T-helper 22 cell (primary cell): ENCODE measurements at places on chromosomes 2 and 18.

GRCh38 chr18:50297621-50298442, 10.3 kb upstream of the CXXC1 start:
- DNase-seq: no peak

DNA sequence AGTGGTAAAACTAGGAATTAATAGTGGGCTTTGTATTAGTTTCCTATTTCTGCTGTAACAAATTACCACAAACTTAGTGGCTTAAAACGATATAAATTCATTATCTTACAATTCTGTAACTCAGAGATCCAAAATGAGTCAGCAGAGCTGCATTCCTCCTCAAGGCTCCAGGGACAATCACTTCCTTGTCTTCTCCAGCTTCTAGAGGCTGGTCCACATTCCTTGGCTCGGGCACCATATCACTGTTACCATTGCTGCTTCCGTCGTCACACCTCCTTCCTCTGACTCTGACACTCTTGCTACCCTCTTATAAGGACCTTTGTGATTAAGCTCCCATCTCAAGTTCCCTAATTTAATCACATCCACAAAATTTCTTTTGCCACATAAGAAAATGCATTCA, 567.8 kb upstream of the KLHL29 start:
- no peak for DNase-seq

DNA sequence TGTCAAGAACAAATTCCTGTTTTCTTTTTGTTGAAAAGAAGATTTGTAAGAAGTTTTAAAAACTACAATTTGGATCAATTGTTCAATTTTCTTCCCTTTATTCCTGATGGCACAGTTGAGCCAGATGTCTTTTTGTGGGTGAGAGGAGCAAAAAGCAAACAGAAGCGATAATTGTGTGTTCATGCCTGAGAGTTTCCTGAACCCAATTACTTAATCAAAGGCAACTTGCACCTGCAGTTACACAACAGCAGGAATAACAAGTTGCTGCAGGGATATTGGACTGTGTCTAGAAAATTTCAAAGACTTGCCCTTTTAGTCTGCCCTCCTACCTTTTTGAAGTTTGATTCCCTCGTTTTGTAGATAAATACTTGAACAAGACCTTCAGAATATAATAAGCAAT, 383.6 kb downstream of the DSEL start:
- DNase-seq: no peak

DNA sequence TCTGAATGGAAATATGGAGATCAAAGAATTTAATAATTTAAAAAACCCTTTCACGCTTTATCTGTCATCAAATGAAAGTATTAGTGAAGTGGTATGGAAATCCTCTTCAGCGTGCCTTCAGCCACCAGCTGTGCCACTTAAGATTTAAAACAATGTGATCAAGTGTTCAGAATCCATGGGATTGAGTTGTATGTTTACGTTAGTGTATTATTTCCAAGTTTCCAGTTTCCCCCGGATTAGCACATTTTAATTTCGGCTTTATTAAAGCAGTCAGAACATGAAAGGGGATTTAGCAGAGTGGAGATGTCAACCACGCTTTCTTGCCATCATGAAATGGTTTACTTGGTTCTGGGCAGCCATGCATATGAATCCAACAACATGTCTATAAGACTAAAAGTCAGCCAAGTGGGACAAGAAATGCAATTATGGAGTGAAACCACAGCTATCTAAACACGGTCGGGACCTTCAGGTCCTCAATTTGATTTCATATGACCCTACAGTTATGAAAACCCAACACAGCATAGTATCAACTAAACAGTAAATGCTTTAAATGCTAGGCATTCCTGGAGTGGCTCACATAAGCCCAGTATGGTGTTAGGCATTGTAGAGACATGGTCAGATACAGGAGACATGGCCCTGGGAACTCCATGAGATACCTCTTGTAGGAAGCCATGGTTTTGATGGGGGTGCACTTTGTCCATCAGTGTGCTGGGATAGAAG, 224.9 kb upstream of the EPAS1 start:
- no peak for DNase-seq

DNA sequence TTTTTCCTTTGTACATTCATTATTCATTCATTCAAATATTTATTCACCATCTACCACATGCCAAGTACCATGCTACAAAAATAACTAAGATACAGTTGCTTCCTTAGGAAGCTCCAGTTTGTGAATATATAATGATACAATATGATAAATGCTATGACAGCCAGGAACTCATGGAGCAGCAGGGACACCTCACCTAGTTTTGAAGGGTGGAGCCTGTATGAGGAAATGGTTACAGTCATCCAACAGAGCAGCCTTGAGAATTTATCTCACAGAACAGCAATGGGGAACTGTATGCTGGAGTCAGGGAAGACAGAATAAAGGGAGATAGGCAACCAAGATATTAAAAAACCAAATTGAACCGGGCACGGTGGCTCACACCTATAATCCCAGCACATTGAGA, 124.0 kb downstream of the OSBPL1A start:
- no peak for DNase-seq

DNA sequence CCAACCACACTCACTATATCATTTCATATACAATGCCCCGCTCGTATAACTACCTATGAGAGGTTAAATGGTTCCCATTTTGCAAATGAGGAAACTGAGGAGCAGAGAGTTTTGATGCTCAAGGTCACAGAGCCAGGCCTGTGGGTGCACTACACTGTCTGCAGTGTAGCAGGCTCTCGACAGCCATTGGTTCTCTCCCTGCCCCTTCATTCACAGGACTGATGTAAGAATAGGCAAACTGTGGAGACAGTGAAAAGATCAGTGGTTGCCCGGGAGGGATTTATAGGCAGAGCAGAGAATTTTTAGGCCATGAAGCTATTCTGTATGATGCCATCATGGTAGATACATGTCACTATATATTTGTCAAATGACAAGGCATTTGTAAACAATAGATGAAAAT, 39.0 kb upstream of the LBH start:
- DNase-seq: no peak

- no peak for DNase-seq
Observed at GRCh38 chr18:61908661-61909060, 15.9 kb upstream of the RNF152 start.

- no peak for DNase-seq
Observed at GRCh38 chr2:196330645-196331044, 159.3 kb upstream of the STK17B start.

DNA sequence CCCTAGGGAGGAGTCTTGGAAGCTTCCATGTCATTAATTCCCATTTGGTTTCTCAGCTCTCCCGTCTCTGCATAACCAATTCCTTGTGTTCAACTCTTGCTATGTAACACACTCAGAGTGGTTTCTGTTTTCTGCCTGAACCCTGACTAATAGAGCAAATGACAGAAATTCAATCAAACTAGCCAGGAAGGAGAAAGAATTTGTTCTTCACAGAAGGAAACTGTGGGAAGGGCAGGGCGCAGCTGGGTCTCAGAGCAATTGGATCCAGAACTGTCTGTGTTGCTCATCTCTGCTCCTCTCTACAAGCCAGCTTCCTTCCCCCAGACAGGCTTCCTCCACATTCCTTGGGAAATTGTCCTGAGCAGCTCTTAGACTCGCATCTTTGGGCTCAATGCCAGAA, 269.8 kb downstream of the TNS1 start:
- DNase-seq: no peak

DNA sequence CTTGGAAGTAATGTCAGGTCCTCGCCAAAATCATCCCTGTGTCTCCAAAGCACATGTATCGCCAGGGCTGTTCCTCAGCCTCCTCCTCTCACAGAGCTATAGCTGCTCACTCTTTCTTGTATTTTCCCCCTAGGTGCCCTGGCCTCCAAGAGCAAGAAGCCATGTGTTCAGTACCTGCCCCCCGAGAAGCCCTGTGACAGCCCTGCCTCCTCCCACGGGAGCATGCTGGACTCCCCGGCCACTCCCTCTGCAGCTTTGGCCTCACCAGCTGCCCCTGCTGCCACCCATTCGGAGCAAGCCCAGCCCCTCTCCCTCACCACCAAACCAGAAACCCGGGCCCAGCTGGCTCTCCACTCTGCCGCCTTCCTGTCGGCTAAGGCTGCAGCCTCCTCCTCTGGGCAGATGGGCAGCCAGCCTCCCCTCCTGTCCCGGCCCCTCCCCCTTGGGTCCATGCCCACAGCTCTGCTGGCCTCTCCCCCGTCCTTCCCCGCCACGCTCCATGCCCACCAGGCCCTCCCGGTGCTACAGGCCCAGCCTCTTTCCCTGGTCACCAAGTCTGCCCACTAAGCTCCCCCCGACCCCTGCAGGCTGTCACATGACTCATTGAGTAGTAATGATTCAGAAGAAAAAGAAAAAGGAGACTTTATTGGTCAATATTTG, 18.8 kb downstream of the TGOLN2 start:
- DNase-seq: no peak

DNA sequence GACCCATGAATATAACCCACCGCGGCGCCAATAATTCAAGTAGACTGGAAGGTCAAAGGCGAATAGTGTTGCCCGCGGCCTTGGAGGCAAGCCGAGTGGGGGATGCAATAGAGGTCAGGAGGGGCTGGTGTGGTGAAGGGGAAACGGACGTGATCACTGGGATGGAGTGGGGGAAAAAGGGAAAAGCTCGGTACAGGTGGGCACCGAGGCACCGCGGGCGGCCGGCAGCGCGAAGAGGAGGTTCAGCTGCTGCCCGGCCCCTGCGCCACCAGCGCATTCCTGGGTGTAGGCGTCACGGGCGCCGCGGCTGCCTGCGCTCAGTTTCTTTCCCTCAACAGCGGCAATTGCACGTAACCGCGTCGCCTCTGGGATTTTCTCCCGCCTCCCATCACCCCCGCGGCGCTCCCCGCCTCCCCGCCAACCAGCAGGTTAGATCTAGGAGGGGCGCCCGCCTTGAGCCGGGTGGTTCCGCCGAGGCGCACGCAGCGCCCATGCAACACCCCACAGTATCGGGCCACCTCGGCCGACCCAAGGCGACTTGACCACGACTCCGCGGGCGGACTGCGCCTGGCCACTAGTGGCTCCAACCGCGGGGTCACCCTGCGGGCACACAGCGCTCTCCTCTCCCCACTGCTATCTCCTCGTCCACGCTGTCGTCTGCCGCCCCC, 1.5 kb downstream of the RND3 start:
- no peak for DNase-seq

GRCh38 chr18:21448299-21448698, 152.2 kb downstream of the ESCO1 start:
- DNase-seq: no peak

DNA sequence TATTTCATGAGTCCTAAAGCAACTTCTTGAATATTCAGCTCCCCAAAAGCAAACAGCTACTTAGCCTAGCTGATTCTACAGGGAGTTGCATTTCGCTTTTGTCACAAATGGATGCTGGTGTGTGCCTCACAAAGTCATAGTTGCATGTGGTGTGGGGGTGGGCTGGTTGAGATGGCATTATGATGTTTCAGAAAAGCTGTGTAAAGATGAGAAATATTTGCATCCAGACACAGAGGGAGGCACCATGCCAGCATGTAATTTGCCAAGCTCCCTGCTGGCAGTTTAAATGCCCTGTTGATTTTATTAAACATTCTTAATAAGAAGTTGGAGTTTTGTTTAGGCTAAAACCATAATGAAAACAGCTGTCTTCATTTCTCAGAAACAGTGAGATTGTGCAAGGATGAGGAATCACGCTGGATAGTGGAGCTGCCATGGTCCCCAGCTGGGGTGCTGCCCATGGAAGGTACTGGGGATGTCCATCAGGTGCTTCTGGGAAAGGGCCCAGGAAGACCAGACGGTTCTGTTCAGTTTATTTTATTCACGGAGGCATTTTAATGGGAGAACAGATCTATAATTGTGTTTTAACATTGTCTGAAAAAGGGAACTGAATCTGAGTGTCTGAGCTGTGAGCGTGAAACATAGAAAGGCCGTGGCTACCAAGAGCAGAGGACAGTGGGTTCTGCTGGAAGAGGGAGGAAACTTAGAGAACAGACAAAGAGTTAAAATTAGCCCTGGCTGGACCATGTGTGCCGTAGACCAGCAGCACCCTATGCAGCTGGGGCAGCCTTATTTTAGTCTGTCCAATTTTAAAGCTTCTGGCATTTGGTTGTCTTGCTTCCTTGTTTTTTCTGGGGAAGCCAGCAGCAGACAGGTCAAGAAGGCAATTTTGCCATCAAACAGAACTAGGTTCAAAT, 177.1 kb downstream of the FAM210A start:
- no peak for DNase-seq

DNA sequence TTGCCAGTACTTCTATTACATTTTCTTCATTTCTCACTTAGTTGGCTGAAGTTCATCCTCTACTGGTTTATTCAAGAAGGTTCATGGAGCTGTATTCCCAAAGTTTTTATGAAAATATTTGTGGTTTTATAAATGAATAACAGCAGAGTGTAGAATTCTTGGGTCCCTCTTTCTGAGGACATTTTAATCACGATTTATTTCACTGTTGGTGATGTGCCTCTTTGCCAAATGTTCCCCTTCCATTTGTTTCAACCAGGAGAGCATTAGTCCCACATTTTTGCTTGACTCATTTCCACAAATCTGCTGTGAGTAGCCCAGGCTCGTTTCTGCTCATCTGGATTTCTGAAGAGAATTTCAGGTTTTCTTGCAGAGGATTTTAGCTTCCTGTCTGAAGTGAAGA, 20.8 kb downstream of the COPS7B start:
- DNase-seq: no peak

- no peak for DNase-seq
Observed at GRCh38 chr2:198408171-198408570, 603.8 kb downstream of the PLCL1 start.

DNA sequence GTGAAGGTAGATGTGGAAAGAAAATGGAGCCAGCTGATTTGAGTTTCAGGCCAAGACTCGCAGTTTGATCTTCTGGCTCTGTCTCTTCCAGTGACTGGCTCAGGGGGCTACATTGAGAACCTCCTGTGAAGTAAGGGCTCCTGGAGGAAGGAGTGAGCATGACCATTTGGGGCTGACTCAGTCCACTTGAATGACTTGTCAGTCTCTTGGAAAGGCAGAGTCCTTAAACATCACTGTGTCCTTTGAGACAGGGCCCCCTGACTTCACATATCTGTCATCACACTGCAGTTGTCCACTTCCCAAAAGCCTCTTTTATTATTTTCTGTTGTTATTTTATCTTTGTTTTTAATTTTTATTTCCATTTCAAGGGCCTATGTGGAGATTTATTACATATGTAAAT, 204.6 kb upstream of the APCDD1 start:
- no peak for DNase-seq

- no peak for DNase-seq
Observed at GRCh38 chr2:60445684-60446179, 107.7 kb downstream of the BCL11A start.
